ENCODE measurements at places on chromosomes 12 and 14.

GRCh38 chr12:19546027-19546426 is 106.7 kb downstream of the AEBP2 start:
- no peak for DNase-seq

DNA sequence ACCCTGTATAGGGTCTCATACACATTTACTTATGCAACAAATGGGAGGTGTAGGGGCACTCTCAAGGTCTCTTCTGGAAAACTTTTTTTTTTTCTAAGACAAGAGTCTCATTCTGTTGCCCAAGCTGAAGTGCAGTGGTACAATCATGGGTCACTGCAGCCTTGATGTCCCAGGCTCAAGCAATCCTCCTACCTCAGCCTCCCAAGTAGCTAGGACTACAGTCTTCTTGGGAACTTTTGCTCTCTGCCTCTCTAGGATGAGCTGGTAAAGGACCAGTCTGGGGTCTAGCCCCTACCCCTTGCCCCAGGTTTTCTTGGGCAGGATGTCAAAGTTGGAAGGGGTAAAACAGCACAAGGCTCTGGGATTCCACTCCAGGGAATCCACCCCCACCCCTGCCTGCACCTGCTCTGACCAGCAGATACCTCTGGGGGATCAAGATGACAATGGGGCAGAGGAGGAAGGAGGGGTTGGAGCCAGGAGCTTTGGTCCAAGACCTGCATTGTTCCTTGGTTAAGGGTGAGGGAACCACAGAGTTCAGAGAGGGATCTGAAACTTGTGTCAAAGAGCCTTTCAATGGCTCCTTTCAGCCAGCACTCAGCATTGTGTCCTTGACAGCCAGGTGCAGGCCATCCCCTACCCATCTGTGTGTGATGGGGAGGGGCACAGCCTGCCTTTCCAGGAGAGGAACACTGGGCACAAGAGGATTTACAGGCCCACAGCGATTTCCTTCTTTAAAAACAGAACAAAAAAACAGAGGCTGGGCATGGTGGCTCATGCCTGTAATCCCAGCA is 12.2 kb downstream of the CTDSP2 start:
- DNase-seq, result no peak

DNA sequence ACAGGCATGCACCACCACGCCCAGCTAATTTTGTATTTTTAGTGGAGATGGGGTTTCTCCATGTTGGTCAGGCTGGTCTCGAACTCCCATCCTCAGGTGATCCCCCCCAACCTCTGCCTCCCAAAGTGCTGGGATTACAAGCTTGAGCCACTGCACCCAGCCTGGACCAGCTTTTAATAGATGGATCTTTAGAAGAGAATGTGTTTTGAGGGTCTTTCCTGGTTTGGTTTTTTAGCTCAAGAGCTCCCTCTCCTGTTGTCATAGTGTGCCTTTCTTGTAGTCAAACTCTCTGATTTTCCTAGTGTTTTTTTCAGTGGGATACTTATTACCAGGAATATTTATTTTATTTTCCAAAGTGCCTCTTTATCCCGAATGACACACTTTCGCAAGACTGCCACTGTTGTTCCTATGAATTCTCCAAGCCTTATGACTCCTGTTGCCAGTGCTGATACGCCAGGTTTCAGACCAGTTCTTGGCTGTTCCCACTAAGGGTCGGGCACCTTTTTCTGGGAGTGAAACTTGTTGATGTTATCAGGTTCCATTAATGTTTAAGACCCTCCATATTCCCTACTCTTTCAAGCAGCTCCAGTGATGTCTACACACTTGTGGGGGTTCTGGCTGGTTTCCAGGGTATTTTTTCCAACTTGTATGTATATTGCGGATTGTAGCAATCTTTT is 31.5 kb upstream of the LIMA1 start:
- no peak for DNase-seq

GRCh38 chr12:46266869-46267574 is 1.8 kb downstream of the SLC38A1 start:
- peak; percentile 63 for DNase-seq

Data from T-helper 2 cell (primary cell).